Ascending aorta (tissue), 2 donors: ENCODE measurements at places on chromosomes 7 and 10. TPM values are rescaled to one million over a fixed set of nuclear protein-coding genes. Genes with fewer than 3 reads are reported as not detected.
A peak's percentile ranks its signal among the peaks of the same experiment; 100 is the strongest.

DNA sequence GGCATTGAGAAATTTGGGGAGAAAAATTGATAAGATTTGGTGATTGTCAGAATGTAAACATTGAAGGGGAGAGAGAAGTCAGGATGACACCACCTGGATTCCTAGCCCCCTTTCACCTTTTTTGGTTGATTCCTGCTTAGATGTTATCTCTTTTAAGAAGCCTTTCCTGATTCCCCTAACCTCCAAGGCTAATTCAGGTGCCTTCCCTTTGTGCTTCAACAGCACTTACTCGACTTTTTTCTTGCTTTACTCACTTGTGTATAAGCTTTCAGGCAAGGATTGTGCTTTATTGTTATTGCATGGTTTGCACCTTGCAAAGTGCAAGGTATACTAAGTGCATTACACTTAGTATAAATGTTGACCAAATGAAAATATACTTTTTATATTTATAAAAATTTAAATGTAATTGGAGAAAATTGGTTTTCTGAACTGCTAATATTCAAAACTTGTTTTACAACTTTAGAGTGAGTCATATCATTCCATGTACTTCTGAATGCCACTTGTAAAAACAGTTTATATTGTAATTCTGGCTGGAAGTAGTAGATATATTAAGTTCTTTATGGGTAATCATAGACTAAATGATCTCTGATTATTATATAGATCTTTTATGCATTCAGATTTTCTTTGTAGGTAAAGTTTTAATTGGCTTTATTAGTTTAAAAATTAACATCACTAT is 13.2 kb downstream of the SHOC2 start:
- H3K4me1 ChIP-seq = no peaks in the 10 kb centered on the region
- no peaks in the 10 kb centered on the region for H3K27me3 ChIP-seq
- no peak overlapping the region for H3K4me3 ChIP-seq
- H3K36me3 ChIP-seq = no peaks in the 10 kb centered on the region
- no peak for DNase-seq

- H3K27ac ChIP-seq = no peak overlapping the region
- no peaks in the 10 kb centered on the region for H3K36me3 ChIP-seq
Measured at GRCh38 chr10:48273741-48274140, 755 bp downstream of the FRMPD2 start.

GRCh38 chr10:72525277-72525676 is 100.6 kb downstream of the MICU1 start:
- no peak overlapping the region for H3K27ac ChIP-seq
- no peaks in the 10 kb centered on the region for H3K4me1 ChIP-seq
- no peak overlapping the region for H3K4me3 ChIP-seq
- DNase-seq = no peak

- H3K27ac ChIP-seq = peak overlapping the region; percentile 10
- DNase-seq = no peak
- H3K27me3 ChIP-seq = no peaks in the 10 kb centered on the region
Measured at GRCh38 chr10:102299873-102300272, 54.5 kb downstream of the GBF1 start.

DNA sequence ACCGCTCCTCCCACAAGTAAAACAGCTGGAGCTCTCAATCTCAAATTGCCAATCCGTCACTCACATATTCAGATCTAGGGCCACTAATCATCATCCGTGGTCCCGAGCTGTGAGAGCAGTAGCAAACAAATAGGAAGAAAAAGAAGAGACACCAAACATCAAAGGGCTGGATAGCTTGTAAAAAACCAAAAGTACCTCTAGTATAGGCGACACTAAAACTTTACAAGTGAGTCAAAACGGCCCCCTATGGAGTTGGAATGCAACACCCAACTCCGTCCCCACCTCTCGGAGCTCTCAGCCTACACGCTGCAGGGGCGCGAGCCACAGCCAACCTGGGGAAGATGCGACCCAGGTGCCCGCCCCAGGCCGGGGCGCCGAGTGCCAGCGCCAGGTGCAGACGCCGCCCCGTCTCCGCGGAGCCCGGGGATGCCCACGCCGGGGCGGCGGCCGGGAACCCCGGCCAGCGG is 581 bp downstream of the FAM3C start:
- H3K4me3 ChIP-seq = peak overlapping the region; percentile 93
- H3K36me3 ChIP-seq = no peaks in the 10 kb centered on the region
- no peak for DNase-seq
- H3K27ac ChIP-seq = peak overlapping the region; percentile 91
- no peaks in the 10 kb centered on the region for H3K4me1 ChIP-seq

ANKRD7 gene
- total RNA-seq = not detected

DNA sequence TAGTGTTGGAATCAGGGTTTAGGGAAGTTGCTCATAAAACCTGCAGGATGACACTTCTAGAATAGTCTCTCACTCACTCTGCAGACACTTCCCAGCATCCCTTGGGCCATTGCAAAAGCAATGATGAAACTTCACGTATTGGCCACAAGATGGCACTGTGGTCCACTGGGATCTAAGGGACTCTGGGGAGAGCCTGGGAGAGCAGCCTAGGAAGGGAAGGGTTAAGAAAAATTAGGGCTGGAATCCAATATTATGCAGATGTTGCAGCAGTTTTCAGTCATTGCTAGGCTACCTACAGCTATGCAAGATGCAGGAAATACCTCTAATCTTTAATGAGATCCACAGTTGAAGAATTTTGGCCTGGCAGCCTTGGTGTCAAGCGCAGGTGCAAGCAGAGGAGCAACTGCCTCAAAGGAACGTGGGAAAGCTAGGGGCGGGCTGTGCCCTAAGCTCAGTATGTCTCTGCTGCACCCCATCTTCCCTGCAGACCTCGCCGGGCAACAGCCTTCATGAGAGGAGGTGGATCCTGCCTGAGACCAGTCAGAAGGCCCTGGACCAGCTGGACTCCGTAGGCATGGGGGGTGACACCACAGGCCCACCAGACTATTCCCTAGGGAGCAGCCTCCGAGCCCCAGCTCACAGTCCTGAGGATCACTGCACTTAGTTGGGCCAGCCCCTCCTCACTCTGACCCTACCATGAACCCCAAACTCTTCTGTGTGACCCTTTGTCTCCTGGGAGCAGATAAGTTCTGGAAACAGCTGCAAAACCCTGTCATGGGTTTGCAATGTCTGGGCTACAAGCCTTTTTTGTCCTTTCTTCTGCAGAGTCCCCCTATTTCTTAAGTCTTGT is 127.9 kb upstream of the PRSS58 start:
- H3K27ac ChIP-seq = no peak overlapping the region
- no peak overlapping the region for H3K4me3 ChIP-seq
- H3K4me1 ChIP-seq = no peaks in the 10 kb centered on the region
- DNase-seq = no peak

DNA sequence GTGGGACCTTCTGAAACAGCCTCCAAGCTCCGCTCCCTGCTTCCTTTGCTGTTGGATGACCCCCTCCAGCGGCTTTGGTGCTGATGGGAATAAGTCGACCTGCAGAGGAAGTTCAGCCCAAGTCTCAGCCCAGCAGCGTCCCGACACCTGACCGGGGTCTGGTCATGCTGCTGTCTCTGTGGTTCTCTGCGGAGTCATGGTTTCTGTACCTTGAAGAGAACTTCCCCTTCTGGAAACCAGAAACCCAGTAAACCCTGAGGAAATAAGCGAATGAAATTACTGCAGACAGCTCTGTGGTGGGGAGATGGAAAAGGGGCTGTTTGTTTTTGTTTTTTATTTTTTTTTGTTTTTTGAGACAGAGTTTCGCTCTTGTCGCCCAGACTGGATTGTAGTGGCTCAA is 18.3 kb upstream of the ZNF12 start:
- no peaks in the 10 kb centered on the region for H3K27me3 ChIP-seq
- H3K4me1 ChIP-seq = peaks cover 4% of the 10 kb centered on the region
- H3K27ac ChIP-seq = no peak overlapping the region
- no peak for DNase-seq
- no peaks in the 10 kb centered on the region for H3K36me3 ChIP-seq
- no peak overlapping the region for H3K4me3 ChIP-seq
